Osteoblast (primary cell): ENCODE measurements at places on chromosomes 4 and X. TPM values are rescaled to one million over a fixed set of nuclear protein-coding genes. Genes with fewer than 3 reads are reported as not detected.
A peak's percentile ranks its signal among the peaks of the same experiment; 100 is the strongest.

GRCh38 chrX:130974323-130974722 lies 71.3 kb upstream of the ENOX2 start:
- H3K4me3 ChIP-seq: no peak overlapping the region
- no peak overlapping the region for H3K27ac ChIP-seq
- H3K4me1 ChIP-seq: no peaks in the 10 kb centered on the region
- H3K36me3 ChIP-seq: no peaks in the 10 kb centered on the region
- DNase-seq: no peak
- peaks cover 7% of the 10 kb centered on the region for H3K27me3 ChIP-seq

DNA sequence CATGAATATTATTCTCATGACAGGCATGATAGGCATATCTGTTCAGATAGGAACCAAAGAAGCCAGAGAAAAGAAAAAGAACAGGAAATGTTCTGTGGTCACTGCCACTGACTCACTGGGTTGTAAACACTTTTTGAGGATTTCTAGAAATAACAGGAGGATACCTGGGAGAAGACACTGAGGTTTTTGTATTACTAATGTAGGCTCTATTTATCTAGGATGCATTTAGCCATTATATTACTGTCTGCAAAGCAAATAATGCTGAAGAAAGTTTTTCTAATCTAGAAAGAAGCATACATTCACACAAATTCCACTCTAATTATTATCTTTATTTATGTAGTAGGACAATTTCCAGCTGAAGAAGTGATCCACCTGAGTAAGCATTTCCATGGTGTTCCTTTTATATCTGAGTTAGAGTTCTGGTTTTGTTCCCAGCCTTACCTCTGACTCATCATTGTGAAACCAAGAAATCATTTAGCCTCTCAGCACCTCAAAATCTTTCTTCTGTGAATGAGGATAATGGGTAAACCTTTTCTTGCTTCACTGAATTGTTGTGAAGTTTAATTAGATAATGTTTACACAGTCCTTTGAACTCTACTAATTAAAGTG lies 40.2 kb upstream of the EPGN start:
- H3K27me3 ChIP-seq: no peaks in the 10 kb centered on the region
- peak overlapping the region; percentile 31 for H3K27ac ChIP-seq
- H3K4me3 ChIP-seq: no peak overlapping the region
- DNase-seq: peak; percentile 34

- H3K4me1 ChIP-seq: no peaks in the 10 kb centered on the region
- H3K4me3 ChIP-seq: no peak overlapping the region
- H3K27ac ChIP-seq: no peak overlapping the region
- H3K27me3 ChIP-seq: peaks cover 6% of the 10 kb centered on the region
- peak; percentile 55 for DNase-seq
- H3K36me3 ChIP-seq: no peaks in the 10 kb centered on the region
These were observed 26.0 kb downstream of the NLGN3 start for GRCh38 chrX:71170660-71171059.

- no peak overlapping the region for H3K27ac ChIP-seq
- H3K4me3 ChIP-seq: no peak overlapping the region
- no peak for DNase-seq
- H3K27me3 ChIP-seq: no peaks in the 10 kb centered on the region
These were observed 29.3 kb upstream of the PAGE4 start for GRCh38 chrX:49799828-49800227.

DNA sequence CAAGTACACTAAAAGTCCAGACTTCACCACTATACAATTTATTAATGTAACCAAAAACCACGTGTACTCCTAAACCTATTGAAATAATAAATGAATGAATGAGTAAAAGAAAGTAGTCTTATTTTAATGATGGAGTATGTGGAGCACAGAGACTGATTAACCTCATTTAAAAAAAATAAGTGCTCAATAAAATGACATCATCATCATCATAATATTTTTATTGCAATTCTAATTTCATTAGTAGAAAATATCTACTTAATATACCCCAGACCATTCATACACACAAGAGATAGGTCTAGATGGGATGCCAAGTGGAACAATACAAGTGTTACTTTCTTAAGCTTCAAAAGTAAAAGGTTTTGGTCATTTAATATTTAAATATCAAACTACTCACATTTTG lies 133.1 kb downstream of the ASB9 start:
- no peaks in the 10 kb centered on the region for H3K27me3 ChIP-seq
- H3K4me3 ChIP-seq: no peak overlapping the region
- H3K36me3 ChIP-seq: no peaks in the 10 kb centered on the region

DNA sequence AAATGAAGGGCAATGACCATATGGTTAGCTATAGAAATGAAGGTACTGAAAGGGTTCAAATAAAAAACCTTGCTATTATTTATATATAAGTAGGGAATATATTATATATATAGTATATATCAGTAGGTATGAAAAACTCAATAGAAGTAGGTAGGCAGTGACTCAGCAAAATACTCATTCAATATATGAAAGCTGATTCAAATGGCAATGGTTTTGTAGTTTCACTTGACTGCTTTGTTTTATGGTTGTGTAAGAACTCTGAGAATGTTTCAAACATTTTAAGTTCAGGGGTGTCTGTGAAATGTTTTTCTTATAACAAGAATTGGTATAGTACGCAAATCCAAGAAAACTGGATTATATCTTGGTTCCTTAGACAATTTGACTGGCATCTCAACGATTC lies 4.1 kb downstream of the ZNF280C start:
- no peak overlapping the region for H3K4me3 ChIP-seq
- peaks cover 12% of the 10 kb centered on the region for H3K4me1 ChIP-seq
- no peak for DNase-seq
- no peak overlapping the region for H3K27ac ChIP-seq

DNA sequence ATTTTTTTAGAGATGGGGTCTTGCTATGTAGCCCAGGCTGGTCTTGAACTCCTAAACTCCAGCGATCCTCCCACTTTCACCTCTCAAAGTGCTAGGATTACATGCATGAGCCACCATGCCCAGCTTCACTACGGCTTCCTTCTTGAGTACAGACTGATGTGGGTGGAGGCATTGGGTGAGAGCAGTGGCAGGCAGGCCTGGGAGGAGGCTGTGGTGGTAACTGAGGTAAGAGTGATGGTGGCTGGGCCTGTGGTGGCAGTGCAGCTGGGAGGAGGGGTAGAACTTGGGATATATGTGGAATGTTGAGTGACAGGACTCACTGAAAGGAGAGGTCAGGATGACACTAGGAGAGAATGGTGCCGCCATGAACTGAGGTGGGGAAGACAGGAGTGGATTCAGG lies 80.9 kb downstream of the MED28 start:
- no peaks in the 10 kb centered on the region for H3K4me1 ChIP-seq
- H3K36me3 ChIP-seq: no peaks in the 10 kb centered on the region
- no peaks in the 10 kb centered on the region for H3K27me3 ChIP-seq
- no peak for DNase-seq
- H3K27ac ChIP-seq: no peak overlapping the region

- no peak overlapping the region for H3K4me3 ChIP-seq
- DNase-seq: no peak
- H3K27me3 ChIP-seq: no peaks in the 10 kb centered on the region
- H3K4me1 ChIP-seq: peaks cover 13% of the 10 kb centered on the region
- no peaks in the 10 kb centered on the region for H3K36me3 ChIP-seq
These were observed 49.4 kb downstream of the RTL9 start for GRCh38 chrX:110407910-110408545.

GRCh38 chrX:115939636-115940160 lies 230.8 kb upstream of the AGTR2 start:
- no peak for DNase-seq
- no peak overlapping the region for H3K4me3 ChIP-seq
- peaks cover 11% of the 10 kb centered on the region for H3K27me3 ChIP-seq
- no peak overlapping the region for H3K27ac ChIP-seq
- no peaks in the 10 kb centered on the region for H3K36me3 ChIP-seq
- H3K4me1 ChIP-seq: no peaks in the 10 kb centered on the region

GRCh38 chr4:89136525-89136924 lies 25.2 kb downstream of the TIGD2 start:
- DNase-seq: no peak
- peaks cover 6% of the 10 kb centered on the region for H3K4me1 ChIP-seq
- H3K27me3 ChIP-seq: peaks cover 3% of the 10 kb centered on the region
- H3K4me3 ChIP-seq: no peak overlapping the region
- no peak overlapping the region for H3K27ac ChIP-seq

DNA sequence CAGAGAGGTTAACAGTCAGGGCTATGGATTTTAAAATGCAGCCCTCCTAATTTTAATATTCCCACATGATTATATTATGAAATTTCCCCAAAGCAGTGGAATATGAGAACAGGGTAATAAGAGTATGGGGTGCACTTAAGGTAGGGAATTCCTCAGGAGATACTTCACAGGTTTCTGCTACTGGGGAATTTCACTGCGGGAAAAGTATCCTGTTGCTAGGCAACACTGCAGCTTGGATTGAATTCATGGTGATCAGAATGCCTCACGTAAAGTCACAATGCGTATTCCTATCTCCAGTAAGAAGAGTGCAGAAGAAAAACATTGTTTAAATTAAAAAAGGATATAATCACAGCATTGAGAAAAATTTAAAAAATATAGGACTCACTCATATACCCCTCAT lies 398.1 kb upstream of the RPS6KA3 start:
- H3K4me3 ChIP-seq: no peak overlapping the region
- no peaks in the 10 kb centered on the region for H3K4me1 ChIP-seq
- no peaks in the 10 kb centered on the region for H3K36me3 ChIP-seq
- no peak for DNase-seq
- no peaks in the 10 kb centered on the region for H3K27me3 ChIP-seq

GRCh38 chr4:185254434-185254833 lies 45.0 kb downstream of the SNX25 start:
- peaks cover 26% of the 10 kb centered on the region for H3K4me1 ChIP-seq
- no peaks in the 10 kb centered on the region for H3K27me3 ChIP-seq
- H3K36me3 ChIP-seq: peaks cover 19% of the 10 kb centered on the region
- no peak overlapping the region for H3K27ac ChIP-seq
- no peak overlapping the region for H3K4me3 ChIP-seq

- peak; percentile 82 for DNase-seq
- no peaks in the 10 kb centered on the region for H3K27me3 ChIP-seq
- H3K4me1 ChIP-seq: peaks cover 17% of the 10 kb centered on the region
These were observed 72.9 kb upstream of the STIM2 start for GRCh38 chr4:26787461-26788340.

DNA sequence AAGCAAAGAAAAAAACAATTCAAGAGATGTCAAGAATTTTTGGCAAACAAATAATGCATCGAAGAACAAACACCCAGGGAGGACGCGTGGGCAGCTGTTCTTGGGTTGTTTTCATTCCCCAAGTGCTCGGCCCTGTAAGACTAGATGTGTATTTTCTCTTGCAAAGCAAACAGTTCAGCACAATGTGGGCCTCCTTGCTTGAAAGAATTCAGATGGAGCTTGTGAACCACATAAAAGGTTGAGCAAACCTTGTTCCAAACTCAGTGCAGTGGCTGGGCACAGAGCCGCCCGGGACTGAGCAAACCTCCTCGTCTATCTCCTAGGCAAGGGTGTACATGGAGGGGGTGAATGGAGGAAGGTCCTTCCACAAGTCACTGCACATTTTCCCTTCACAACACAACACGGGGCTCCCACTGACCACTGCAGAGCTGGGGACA lies 82.4 kb downstream of the HTRA3 start:
- no peaks in the 10 kb centered on the region for H3K36me3 ChIP-seq
- DNase-seq: peak; percentile 83
- no peak overlapping the region for H3K27ac ChIP-seq
- H3K4me3 ChIP-seq: no peak overlapping the region
- peaks cover 21% of the 10 kb centered on the region for H3K27me3 ChIP-seq

GRCh38 chr4:98514741-98515469 lies 143.5 kb downstream of the TSPAN5 start:
- no peaks in the 10 kb centered on the region for H3K36me3 ChIP-seq
- no peaks in the 10 kb centered on the region for H3K27me3 ChIP-seq
- H3K27ac ChIP-seq: peak overlapping the region; percentile 96

- no peak overlapping the region for H3K27ac ChIP-seq
- H3K36me3 ChIP-seq: peaks cover 9% of the 10 kb centered on the region
- peak; percentile 76 for DNase-seq
- H3K27me3 ChIP-seq: no peaks in the 10 kb centered on the region
- H3K4me1 ChIP-seq: peaks cover 13% of the 10 kb centered on the region
These were observed 1.1 kb downstream of the CFAP299 start for GRCh38 chr4:80336582-80336981.

- no peak for DNase-seq
- no peak overlapping the region for H3K27ac ChIP-seq
- no peaks in the 10 kb centered on the region for H3K36me3 ChIP-seq
- peaks cover 17% of the 10 kb centered on the region for H3K4me1 ChIP-seq
These were observed 40.0 kb upstream of the ARSJ start for GRCh38 chr4:114019276-114019968.

Gene WAS
- total RNA-seq: 0.36 TPM in 1 of 2 replicates, not detected in the other

Gene SOX3
- total RNA-seq: not detected in 2 replicates

Gene ADAM29
- total RNA-seq: not detected in 2 replicates

Gene STATH
- total RNA-seq: not detected in 2 replicates

Gene ARR3
- total RNA-seq: not detected in 2 replicates

Gene NAT8L
- under 0.01 TPM in 2 replicates for total RNA-seq

Gene EDA
- total RNA-seq: under 0.01 and 0.59 TPM in 2 replicates
